ENCODE measurements at places on chromosomes 16 and 17.
A peak's percentile ranks its signal among the peaks of the same experiment; 100 is the strongest.

DNA sequence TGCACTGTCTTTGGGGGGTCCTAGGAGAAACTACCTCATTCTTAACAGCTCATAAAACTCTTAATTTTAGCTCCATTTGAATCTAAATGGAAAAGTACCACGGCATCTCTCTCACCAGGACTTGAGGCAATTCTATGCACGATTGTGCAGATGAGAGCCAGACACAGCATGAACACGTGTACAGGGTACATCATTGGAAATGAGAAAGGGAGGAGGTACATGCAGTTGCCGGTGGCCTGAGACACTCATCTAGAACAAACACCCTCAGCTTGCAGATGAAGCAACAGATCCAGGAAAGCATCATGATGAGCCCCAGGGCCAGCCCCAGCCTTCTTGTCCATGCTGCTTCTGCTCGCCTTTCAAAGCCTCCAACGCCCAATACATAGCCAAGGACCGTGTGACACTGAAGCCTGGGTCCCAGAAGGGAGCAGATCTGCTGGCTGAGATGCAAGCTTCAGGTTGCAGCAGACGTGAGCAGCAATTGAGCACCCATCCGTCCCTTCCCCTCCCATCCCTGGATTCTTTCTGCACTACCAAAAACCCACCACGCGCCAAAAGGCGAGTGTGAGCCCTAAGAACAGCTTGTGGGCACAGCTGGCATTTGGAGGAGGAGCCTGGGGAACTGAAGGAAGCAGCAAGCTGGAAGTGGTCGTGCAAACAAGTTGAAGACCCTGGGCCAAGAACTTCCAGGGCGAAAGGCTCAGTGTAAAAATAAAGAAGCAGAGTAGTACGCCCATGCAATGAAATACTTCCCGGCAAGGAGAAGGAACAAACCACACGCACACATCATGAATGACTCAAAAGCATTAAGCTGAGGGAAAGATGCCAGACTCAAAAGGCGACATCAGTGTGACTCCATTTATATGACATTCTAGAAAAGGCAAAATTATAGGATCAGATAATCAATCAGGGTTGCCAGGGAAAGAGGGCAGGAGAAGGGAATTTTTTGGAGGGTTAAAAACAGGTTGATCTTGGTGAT lies 7.3 kb upstream of the RCVRN start:
- peak; percentile 2 for DNase-seq

DNA sequence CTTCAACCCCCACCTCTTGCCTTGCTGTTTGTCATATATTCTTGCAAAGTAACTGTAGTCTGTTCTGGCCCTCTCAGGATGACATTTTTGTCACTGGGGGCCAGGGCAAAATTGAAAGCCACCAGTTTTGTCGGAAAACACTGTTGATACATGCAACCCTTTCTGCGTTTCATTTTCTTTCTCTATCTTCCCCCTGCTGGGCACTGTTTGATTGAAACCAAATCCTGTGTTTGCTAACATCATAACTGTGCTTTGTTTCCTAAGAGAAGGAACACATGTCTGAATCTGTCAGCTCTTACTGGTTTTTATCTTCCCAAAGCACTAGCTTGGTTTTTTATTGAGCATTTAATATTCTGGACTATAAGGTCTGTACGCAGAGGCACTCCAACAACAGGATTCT lies 11.7 kb upstream of the CPPED1 start:
- peak; percentile 59 for DNase-seq

DNA sequence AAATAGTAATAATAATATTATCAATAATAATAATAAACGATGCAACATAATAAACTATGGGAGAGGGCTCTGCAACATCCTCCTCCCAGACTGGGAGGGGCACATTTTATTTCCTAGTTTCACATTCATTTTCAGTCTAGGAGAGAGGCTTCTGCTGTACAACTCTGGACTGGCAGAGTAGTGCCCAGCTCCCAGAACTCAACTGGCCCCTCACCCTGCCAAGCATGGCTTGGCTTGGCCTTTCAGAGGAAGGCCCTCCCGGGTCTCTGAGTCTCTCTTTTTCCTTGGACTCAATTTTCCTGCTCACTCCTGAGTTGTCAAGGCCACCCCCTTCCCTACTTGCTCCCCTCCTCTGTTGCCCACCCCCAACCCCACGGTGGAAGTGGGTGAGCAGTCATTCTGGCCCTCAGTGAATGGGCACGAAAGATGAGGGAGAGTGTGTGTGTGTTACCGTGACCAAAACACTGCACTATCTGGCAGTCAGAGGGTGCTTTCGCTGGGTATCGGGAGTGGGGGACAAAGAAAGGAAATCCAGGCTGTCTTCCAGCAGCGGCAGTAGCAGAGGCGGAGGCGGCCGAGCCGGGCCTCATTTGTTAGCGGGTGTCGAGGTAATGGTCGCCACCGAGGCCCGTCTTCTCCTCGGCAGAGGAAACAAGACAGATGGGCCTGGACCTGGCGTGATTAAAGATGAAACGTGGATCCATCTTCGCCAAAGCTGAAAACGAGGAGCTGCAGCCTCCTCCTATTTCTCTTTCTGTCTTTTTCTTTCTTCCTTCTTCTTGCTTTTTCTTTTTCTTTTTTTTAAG lies 2.3 kb downstream of the HOXB4 start:
- no peak for DNase-seq

DNA sequence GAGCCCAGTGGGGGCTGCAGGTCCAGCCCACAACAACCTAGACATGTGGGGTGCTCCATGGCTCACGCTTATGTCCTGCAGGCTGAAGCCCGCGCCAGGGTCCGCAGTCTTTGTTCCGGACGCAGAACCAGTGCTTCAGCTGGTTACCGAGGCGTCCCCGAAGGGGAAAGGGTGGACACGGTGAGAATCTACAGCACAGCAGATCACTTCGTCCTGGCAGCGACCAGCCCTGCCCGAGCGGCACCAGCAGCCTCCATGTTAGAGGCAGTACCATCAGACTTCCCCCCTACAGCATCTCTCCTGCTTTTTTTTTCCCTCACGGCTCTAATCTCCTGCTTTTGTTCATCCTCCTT lies 1736.4 kb downstream of the TP53TG3F start:
- DNase-seq, result no peak

- no peak for DNase-seq
These were observed 11.5 kb upstream of the FOXF1 start for GRCh38 chr16:86498671-86499439.

DNA sequence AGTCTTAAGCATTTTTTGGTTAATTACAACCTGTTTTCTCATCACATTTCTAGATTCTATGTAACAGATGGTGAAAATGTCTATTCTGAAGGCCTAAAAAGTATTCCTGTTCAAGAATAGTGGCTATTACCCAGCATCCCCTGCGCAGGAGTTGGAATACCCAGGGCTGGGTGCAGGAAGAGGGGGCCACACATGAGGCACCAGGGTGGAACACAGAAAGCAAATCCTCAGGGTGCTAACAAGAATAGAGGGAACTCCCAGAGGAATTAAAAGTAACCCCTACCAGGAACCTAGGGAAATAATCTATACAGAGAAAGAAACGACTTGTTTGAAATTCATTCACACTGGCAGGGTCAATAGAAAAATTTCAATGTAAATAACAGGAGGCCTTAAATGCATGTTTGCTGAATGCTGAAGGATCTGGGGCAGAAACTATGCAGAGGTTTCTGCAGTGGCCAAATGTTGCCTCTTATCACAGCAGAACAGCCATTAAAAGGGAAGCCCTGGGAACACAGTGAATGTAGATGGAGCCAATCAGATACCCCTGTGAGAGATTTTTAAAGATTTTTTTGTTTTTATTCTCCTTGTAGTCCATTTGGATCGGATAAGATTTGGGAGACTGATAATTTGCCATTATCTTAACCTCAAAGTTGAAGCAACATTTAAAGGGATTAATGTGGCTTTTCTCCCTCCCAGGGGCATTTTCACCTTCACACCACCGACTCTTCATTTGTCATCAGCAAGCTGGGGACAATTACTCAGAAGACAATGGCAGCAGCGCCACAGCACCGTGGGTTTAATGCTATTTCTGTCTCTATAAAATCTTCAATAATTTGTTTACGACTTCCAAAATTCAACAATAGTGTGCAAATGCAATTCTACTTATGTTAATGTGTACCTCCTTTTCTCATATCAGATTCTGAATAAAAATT lies 196.0 kb upstream of the PSMD7 start:
- DNase-seq, result no peak

DNA sequence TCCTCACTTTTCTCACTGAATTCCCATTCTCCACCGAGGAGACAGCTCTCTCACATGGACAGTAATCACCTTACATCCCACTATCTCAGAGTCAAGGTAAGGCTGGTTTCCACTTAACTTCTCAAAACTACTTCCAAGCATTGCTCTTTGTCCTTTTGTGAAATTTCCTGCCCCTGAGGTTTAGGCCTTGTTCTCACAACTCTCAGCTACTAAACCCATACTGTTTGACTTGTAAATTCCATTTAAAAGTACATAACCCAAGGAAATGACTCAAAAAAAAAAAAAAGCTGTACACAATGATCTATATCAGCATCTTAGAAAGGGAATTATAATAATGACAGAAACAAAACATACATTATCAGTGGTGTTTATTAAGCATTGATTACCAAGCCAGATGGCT lies 8.8 kb downstream of the CDC27 start:
- no peak for DNase-seq

- DNase-seq, result no peak
These were observed 78.1 kb downstream of the LMF1 start for GRCh38 chr16:892536-893255.

- DNase-seq, result no peak
These were observed 12.3 kb downstream of the ENPP7 start for GRCh38 chr17:79742951-79743476.

DNA sequence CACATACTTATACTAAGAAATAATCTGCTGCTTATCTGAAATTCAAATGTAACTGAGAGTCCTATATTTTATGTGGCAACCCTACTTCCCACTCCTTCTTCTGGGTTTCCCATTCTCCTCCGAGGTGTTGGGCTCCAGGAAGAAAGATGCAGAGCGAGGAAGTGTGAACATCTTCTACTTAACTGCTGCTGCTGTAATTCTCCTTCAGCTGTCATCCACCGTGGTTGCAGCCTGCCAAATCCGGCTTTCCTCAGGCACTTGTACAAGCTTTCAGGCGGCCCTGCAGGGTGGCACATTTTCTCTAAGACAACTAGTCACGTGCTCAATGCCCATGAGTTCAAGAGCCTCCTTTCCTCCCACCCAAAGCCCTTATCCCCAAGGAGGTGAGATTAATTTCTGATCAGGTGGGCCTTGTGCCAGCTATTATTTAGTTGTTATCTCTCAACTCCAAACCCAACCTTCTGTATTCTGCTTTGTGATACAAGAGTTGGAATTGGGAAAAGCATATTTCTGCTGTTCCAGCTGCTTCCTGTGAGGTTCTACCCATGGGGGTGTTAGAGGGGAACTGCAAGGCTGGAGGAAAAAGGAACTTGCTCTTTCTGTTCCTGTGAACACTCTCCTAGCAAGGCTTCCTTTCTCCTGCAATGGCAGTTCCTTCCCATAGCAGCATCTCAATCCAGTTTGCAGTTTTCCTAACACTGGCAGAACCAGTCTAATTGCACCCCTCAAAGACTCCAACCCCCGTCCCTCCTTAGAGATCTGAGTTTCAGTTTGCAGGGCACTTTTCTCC lies 67.6 kb upstream of the RBBP6 start:
- peak; percentile 3 for DNase-seq

DNA sequence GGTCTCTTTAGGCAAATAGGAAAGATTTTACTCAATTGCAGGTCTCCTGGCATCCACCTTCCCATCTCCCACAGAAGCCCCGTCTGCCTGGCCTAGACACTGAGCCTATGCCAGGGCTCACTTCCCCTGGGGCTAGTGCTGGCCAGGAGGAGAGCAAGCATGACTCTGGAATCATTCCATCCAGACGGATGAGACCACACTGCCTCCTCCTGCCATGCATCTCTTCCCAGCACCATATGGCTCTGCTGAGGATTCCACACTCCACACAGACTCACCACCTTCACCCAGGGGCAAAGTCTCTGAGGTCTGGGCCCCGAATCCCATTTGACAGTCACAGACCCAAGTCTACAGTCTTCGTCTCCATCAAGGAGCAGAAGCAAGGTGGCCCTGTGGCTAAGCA lies 346.5 kb downstream of the C16orf95 start:
- DNase-seq, result no peak

DNA sequence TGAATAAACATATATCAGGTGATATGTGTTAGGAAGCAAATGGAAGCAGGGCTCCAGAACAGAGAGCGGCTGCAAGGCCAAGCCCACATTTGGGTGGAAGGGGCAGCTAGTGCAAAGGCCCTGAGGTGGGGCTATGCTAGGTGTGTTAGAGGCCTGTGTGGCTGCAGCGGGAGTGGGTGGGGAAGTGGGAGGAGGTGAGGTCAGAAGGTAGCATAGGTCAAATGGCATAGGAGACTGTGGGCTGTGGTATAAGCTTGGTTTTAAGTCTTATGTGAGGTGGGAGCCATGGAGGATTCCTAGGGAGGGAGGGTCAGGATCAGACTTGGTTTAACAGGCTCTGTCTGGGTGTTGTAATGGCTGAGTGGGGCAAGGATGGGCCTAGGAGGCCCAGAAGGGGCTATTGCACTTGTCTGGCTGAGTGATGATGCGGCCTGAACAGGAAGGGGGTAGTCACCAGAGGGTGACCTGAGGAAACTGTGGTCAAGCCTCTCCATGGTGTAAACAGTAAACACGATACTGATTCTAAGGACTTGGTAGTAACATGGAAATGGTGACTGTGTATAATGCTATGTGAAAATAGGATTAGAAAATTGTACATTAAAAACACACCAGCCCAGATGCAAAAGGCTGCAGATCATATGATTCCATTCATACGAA lies 31.1 kb downstream of the RAI1 start:
- DNase-seq, result peak; percentile 52

- DNase-seq, result no peak
These were observed 76.7 kb downstream of the SLC39A11 start for GRCh38 chr17:73015722-73016276.

DNA sequence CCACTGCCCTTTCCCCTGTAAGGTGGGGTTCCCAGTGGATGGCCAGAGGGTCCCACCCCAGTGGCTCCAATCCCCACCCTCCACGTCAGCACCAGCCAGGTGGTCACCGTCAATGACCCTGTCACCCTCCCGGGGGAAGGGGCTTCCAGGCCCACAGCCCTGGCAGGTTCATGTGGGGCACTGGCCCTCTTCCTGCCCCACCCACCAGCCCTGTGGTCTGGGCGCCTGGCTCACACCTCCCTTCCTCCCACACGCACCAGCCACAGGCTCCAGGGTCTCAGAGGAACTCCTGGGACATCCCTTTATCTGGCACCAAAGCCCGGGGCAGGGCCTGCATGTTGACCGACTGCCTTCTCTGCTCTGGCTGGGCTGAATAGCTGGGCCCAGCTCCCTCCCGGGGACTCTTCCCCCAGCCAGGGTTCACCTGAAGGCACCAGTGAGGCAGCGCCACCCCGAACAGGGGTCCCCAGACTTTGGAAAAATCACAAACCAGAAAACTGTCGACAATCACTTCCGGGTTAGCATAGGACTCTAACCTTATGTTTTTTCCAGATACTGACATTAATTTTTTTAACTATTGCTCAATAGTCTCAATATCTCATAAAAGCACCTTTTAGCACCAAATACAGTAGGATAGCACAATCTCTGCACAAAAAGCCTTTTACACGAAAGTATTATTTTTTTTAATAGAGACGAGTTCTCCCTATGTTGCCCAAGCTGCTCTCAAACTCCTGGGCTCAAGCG lies 21.9 kb upstream of the ZC3H18 start:
- DNase-seq, result no peak
